Activated T-helper 17 cell treated with anti-CD3 and anti-CD28 coated beads, Interleukin-2, amount 50 U/mL, for 72 hours (primary cell): ENCODE measurements at places on chromosomes 5 and 9.

DNA sequence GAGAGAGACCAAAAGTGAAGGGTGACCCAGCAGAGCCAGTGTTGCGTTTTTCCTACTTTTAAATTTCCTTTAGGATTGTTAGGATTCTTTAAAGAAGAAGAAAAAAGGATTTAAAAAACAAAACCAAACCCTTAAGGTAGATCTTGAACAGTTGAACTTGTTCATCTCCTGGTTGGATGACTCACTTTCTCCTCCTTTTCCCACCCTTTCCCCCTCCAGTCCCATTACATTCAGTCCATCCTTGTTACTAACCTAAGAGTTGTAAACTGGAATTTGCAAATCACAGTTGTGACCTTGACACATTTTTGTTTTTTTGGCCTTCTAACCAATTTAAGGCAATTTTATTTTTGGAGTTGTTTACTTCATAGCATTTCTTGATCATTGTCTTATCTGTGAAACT lies 289.2 kb downstream of the ARHGAP26 start:
- ATAC-seq = no peak

- ATAC-seq = no peak
Measured at GRCh38 chr9:76322810-76323209, 71.4 kb downstream of the RFK start.

DNA sequence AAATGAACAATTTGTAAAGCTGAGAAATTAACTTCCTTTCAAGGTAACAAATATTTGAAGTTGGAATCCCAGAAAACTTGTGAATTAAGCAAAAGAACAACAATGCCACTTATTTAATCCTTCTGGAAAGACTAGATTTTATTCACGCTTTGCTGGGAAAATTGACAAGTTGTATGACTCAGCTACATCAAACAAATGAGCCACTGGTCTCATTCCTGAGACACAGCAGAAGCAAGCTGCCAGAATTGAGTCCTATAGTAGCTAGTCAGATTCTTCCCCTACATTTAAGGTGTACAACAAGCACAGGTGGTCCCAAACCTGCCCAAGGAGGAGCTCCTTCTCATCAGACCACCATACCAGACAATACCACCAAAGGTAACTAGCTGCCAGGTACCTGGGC lies 280.7 kb downstream of the SPOCK1 start:
- no peak for ATAC-seq

GRCh38 chr5:77391240-77391765 lies 100.8 kb downstream of the WDR41 start:
- ATAC-seq = no peak

- ATAC-seq = no peak
Measured at GRCh38 chr9:127878652-127879390, 1.3 kb upstream of the AK1 start.

DNA sequence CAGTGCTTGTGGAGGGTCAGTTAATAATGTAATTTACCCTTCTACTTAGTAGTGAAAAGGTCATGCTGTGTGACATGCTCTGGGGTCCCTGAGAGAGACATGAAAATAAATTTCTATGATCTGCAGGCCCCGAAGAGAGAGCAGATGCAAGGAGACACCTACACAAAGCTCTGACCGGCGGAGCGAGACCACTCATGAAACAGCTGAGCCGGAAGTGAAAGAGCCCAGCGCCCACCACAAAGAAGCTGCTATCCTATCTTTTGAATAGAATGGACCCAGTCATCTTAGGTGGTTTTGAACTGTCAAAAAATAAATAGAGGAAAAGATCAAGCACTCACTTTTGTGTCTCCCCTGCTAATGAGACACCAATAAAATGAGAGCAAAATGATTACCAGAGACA lies 190.0 kb downstream of the MED10 start:
- ATAC-seq = no peak

GRCh38 chr9:105083256-105083655 lies 155.3 kb upstream of the ABCA1 start:
- no peak for ATAC-seq

- ATAC-seq = no peak
Measured at GRCh38 chr5:93674138-93674537, 67.3 kb downstream of the POU5F2 start.

GRCh38 chr5:84729326-84729725 lies 344.6 kb upstream of the EDIL3 start:
- no peak for ATAC-seq

DNA sequence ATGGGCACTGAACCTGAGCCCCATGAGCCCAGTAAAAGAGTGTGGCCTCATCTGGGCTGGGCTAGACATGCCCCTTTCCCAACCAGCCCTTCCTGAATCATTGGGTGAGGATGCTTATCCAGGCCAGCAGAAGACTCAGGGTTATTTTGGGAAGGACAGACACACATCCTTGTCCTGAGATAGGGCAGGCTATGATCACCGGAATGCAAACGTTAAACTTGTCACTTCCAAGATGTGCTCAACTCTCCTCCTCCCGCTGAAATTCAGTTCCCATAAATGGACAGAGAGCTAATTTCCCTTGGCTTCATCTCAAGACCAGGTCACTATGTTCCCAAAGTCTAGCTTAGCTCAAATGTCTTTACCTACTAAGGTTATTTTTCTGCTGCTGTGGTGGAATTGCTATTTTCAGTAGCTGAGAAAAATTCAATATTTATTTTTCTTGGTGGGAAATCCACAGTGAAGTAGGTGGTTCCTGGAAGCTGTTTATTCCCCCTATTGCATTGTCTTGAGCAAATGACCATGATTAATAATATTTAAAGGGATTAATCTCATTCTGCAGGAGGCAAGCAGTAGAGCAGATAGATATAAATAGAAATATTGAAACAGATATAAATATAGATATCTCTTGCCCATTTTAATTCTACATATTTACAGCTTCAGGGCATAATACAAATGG lies 70.0 kb downstream of the NXNL2 start:
- no peak for ATAC-seq

GRCh38 chr5:163245584-163245983 lies 191.8 kb upstream of the CCNG1 start:
- no peak for ATAC-seq

DNA sequence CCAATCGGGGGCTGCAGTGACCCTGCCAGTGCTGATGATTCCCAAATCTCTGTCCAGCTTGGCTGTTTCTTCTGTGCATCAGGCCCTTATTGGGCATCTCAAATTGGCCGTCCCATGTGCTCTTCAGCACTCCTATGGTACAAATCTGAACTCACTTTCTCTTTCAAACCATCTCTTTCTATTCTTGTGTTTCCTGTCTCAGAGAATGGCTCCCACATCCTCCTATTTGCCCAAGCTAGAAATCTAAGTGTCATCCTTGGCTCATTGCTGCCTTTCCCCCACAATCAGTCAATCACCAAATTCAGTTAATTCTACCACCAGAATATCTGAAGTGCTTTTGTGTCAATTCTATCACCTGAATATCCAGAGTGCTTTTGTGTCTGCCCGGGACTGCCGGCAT lies 336.6 kb downstream of the CWC27 start:
- no peak for ATAC-seq

DNA sequence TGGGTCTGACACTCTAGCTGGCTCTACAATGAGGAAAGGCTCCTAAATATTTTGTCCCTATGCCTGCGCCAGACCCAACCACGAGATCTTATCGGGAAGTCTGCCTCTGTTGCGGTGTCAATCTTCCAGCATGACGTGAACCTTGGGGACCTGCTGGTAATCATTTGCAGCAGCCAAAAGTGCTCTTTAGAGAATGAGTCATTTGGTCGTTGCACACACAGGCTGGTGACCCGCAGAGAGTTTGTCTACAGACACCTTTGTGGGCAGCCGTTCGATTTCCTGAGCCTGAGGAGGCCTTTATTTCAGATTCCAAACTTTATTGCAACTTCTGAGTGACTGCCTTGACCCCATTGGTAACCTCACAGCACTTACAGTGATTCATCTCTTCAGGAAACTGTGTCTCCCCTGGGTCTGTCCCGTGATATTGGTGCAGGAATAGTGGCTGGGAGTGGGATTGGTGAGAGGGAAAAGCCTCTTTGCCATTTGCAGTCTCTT lies 326.1 kb downstream of the NSG2 start:
- no peak for ATAC-seq

DNA sequence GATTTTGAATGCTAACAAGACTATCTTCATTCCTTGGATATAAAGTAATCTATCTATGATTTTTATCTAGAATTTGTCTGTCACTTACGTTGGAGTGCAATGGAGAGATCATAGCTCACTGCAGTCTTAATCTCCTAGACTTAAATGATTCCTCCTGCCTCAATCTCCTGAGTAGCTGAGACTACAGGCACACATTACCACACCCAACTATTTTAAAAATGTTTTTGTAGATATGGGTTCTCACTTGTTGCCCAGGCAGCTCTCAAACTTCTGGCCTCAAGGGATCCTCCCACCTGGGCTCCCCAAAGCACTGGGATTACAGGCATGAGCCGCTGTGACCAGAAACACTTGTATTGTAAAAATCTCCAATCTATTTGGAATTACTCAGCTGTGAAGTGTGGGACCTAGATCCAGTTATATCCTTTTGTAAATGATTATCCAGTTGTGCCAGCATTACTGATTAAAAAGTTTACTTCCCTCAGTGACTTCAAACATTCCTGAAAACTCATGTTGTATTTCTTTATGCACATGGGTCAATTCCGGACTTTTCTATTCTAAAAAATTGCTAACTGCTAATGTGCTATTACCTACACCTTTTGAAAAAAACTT lies 1793.8 kb upstream of the WWC1 start:
- ATAC-seq = no peak

- no peak for ATAC-seq
Measured at GRCh38 chr5:53508125-53508524, 27.7 kb downstream of the FST start.

GRCh38 chr9:89533411-89534095 lies 35.6 kb upstream of the SEMA4D start:
- no peak for ATAC-seq

- ATAC-seq = peak; percentile 56
Measured at GRCh38 chr9:127163409-127163808, 41.0 kb upstream of the ANGPTL2 start.

GRCh38 chr9:98097836-98098235 lies 21.2 kb downstream of the TRIM14 start:
- peak; percentile 64 for ATAC-seq

DNA sequence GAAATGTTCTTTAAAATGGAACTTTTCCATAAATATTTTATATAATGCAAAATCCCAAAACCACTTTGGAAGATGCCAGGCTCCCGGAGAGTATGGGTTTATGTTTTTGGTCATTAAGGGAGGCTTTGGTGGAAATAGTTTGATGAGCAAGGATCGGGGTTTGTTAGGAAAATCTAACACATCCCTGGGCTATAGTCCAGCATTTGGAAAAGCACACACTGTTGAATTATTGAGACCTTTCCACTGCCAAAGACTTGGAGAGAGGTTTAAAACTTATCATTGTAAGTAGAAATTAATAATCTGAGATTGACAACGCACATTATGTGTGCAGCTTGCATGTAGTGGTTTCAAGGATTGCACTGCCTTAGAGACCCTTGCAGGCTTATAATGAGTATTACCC lies 156.3 kb downstream of the PARP8 start:
- ATAC-seq = no peak

- ATAC-seq = peak; percentile 39
Measured at GRCh38 chr5:171840066-171840465, 54.4 kb downstream of the SMIM23 start.

- no peak for ATAC-seq
Measured at GRCh38 chr5:133943475-133943817, 25.0 kb downstream of the C5orf15 start.

- ATAC-seq = no peak
Measured at GRCh38 chr9:89077519-89077918, 86.3 kb downstream of the S1PR3 start.

- ATAC-seq = no peak
Measured at GRCh38 chr9:37626708-37627292, 24.0 kb upstream of the FRMPD1 start.

- ATAC-seq = no peak
Measured at GRCh38 chr5:118883362-118883761, 105.0 kb downstream of the DTWD2 start.

- no peak for ATAC-seq
Measured at GRCh38 chr5:138226910-138227309, 13.8 kb upstream of the CDC23 start.

GRCh38 chr5:124887223-124887622 lies 140.8 kb upstream of the ZNF608 start:
- ATAC-seq = no peak

DNA sequence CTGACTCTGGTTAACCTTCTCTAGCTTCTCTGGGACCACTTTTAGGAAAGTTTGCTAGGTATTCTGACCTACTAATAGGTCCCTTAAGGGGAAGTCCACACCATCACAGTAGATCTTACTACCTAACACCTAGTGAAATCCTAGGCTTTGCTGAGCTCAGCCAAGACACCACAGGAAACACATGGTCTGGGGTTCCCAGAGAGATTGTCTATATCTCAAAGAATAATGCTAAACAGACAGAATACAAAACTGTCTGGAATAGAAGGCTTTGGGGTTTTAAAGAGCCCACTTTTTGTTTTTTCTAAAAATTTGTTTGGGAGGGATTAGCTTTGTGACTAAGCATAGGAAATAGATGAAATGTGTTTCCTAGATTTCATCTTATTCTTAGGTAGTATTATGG lies 395.1 kb downstream of the ARHGEF28 start:
- no peak for ATAC-seq

DNA sequence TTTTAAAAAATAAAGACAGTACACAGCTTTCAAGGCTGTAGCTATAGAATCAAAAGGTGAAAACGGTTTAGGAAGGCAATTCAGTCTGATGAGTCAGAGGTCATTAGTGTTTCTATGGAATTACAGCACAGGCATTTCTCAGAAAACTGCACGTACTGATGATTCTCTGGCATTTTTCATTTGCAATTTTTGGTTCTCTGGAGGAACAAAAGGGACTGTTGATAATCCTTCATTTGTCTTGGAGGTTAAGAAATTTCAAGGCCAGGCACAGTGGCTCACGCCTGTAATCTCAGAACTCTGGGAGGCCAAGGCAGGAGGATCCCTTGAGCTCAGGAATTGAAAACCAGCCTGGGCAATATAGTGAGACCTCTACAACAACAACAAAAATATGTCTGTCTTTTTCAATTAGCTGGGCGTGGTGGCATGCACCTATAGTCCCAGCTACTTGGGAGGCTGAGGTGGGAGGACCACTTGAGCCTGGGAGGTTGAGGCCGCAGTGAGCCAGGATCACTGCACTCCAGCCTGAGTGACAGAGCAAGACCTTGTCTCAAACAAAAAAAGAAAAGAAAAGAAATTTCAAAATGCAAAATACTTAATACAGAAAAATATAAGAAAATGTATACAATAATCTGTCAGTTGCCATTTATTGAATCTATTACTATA lies 27.3 kb downstream of the NR6A1 start:
- ATAC-seq = peak; percentile 38

DNA sequence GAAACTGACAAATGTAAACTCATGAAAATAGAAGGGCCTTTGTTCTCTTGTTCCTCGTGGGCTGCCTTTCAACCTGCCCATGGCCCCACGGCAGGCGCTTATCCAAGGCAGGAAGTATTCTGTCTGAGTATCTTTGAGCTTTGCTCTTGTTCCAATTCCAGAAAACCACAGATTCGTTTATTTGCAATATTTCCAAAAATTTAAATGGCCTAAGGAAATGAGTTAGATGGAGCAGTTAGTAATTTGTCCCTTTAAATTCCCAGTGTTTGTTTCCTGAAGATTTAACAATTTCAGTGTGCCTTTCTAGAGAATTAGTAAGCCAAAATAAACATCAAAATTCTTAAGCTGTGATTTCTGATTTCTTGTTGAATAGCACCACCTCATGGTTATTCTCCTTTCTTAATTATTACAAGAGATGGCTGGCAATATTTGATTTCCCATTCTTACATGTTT lies 299.4 kb upstream of the RASA1 start:
- ATAC-seq = no peak
